ENCODE measurements at places on chromosomes 6 and 20.

GRCh38 chr20:6489361-6490171 lies 277.9 kb upstream of the BMP2 start:
- no peak for DNase-seq

DNA sequence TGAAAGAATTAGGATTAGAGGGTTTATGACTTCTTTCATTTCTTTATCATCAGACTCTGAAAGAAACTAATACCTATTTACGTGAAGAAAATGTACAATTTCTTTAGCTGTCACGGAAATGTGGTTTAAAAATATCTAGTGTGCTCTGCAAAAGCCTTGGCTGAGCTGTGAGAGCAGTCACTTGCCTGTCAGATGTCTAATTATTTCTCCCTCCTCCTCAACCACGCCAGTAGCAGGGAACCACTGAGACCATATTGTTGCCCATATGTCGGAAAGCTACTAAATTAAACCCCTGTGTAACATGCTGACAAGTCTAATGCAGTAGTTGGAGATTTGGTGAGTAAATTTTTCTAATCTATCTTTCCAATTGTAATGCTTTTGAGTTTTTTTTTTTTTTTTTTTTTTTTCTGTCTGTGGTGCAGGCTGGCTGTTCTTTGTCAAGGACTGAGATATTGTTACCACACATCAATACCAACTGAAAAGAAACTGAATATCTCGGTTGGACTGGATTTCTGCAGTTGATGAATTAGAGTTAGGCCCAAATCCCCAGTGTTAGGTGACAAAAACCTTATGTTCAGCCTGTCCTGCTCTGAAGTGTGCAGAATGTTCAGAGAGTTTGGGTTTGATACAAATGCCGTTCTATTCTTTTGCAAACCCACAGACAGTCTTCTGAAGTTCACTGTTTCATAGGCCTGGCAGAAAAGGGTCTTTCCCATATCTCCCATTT lies 302.9 kb upstream of the SYNCRIP start:
- no peak for DNase-seq

GRCh38 chr6:147135211-147135681 lies 69.0 kb upstream of the STXBP5 start:
- no peak for DNase-seq

GRCh38 chr6:154154389-154154967 lies 115.4 kb downstream of the OPRM1 start:
- peak; percentile 66 for DNase-seq

GRCh38 chr6:109263873-109264700 lies 118.2 kb downstream of the CD164 start:
- DNase-seq, result no peak

GRCh38 chr6:137277971-137278637 lies 58.9 kb upstream of the IFNGR1 start:
- DNase-seq, result no peak

- no peak for DNase-seq
Observed at GRCh38 chr6:159085396-159085895, 40.7 kb upstream of the TAGAP start.

- no peak for DNase-seq
Observed at GRCh38 chr6:42505385-42505718, 53.6 kb upstream of the TRERF1 start.

- DNase-seq, result no peak
Observed at GRCh38 chr20:44057698-44058675, 129.0 kb downstream of the JPH2 start.

- peak; percentile 67 for DNase-seq
Observed at GRCh38 chr20:32780749-32781655, 18.8 kb downstream of the DNMT3B start.

GRCh38 chr6:106360989-106361430 lies 493 bp downstream of the CRYBG1 start:
- DNase-seq, result no peak

GRCh38 chr6:38067263-38067980 lies 247.9 kb downstream of the ZFAND3 start:
- DNase-seq, result no peak

DNA sequence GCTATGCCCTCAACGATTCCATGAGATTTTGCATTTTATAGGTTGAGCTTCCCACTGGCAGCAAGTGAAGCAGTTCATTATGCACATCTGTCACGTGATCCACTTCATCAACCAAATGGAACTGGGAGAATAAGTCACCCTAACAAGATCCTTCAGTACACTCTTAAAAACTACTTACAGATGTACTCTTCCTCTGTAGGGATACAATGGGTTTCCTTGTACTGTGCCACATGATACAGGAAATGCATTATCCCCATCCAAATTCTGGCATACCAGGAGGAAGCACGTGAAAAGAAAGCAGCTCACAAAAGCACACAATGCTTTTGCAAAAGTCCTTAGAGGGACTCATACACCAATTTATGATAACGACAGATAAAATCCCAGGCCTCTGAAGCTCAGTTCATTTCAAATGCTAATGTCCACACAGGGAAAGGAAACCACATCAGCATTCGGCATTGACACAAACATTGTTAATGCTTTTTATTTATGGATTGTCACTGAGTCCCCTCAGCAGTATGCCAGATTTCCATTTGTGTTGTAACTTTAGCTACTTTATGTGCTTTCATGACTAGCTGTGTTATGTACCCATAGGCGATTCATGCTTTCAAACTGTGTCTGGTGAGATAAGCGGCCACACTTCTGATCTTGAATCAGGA lies 58.1 kb upstream of the REV3L start:
- DNase-seq, result no peak

DNA sequence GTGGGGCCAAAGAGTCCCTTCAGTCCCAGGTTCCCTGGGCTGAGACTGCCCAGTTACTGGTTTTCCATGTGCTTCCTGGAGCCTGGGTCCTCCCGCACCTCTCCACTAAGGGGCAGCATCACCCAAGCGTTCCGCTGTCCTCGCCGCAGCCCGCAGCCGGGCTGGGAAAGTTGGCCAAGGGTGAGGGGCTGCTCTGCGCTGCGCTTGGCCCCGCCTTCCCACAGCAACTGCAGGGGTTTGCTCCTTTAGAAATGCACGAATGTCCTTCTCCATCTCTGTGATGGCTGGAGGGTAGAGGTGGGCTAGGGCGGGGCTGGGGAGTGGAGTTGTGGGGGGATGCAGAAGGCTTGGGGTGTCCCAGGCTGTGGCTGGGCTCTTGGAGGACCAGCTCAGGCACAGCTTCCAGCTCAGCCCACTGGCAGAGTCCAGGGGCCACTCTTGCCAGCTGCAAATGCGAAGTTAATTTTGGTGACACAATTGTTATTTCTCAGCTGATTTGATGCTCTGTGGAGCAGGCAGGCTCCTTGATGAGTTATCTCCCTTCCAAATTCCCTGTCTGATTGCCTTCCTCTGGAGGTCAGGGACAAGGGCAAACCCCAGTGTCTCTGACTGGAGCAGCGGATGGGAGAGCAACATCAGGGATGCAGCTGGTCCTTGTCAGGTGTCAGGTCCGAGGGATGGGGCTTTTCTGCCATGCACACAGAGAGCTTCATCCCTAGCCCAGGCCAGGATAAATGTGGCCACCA lies 63.2 kb downstream of the NOL4L start:
- DNase-seq, result no peak

DNA sequence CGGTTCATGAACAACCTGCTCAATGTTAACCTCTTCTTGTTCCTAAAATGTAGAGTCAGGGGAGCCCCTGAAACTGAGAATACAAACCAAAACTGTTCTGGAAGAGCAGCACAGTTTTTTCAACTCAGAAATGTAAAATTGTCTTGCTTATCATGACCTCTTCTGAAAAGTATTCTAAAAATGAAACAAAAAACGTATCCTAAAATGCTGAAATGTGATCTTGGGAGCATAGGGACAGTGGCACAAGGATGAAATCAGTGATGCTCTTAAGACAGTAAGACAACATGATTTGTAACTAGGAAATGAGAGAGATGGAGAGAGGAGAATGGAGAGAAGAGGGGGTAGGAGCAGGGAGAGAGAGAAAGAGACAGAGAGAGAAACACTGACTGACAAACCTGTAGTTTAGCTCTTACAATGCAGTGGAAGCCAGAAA lies 27.5 kb downstream of the NCOA7 start:
- DNase-seq, result no peak

DNA sequence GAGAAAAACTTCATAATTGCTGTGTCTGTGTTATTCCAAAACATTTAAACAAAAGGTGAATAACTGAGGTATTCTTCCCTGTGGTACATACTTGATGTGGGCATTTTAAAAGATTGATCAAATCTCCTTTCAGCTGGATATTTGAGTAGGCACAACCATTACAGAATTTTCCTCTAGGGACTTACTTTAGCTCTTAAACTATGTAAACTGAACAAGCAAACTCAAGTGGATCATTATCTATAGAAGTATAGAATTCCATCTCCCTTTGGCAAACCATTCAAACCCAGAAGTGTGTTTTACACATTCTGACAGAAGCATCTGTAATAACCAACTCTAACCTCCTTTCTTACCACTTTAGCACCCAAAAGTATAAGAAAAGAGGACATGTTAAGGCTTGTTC lies 241.4 kb downstream of the ESR1 start:
- no peak for DNase-seq

GRCh38 chr20:13008761-13009681 lies at the start of gene SPTLC3:
Gene SPTLC3 (plus strand): TSS chr20:13008972. CDS start chr20:13009268, 296 bp downstream.
- peak; percentile 15 for DNase-seq

DNA sequence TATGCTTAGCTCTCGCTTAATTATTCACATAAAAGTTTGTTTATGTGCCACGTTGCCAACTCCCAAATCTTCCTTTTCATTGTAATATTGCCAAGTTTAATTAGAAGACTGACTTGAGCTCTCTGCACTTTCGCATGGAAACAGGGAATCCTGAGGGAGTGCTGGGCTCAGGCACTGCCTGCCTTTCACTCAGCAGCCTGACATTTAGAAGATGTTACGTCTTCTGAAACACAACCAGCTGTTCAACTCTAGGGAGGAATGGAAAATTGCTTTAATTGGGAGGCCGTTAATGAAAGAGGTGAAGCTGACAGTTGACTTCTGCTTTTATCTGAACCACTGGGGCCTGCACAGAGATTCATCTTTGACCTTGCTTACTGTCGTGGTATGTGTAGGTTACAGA lies 77.4 kb upstream of the MTHFD1L start:
- no peak for DNase-seq

DNA sequence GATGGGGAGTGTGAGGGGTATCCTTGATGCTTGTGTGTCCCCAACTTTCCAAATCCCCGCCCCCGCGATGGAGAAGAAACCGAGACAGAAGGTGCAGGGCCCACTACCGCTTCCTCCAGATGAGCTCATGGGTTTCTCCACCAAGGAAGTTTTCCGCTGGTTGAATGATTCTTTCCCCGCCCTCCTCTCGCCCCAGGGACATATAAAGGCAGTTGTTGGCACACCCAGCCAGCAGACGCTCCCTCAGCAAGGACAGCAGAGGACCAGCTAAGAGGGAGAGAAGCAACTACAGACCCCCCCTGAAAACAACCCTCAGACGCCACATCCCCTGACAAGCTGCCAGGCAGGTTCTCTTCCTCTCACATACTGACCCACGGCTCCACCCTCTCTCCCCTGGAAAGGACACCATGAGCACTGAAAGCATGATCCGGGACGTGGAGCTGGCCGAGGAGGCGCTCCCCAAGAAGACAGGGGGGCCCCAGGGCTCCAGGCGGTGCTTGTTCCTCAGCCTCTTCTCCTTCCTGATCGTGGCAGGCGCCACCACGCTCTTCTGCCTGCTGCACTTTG lies at the start of gene TNF:
TNF (plus strand) TSS at position 231 of the 567 bp plus-strand sequence; CDS start at position 408, 177 bp downstream.
- DNase-seq, result no peak

DNA sequence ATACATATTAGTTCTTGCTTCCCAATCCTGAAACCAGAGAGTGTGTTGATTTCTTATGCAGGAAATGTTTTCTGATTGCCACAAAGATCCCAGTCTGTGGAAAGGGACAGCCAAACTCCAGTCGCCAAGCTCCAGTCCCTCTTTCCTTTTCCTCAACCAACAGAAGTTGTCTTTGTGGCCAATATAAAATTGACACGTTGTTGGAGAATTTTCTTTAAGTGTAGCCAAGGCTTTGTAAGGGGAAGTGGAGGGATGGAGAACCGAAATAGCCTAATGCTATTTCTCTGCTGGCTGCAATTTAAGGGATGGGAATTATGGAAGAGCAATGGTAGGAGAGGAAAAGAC lies 5.4 kb downstream of the ADGRB3 start:
- no peak for DNase-seq

DNA sequence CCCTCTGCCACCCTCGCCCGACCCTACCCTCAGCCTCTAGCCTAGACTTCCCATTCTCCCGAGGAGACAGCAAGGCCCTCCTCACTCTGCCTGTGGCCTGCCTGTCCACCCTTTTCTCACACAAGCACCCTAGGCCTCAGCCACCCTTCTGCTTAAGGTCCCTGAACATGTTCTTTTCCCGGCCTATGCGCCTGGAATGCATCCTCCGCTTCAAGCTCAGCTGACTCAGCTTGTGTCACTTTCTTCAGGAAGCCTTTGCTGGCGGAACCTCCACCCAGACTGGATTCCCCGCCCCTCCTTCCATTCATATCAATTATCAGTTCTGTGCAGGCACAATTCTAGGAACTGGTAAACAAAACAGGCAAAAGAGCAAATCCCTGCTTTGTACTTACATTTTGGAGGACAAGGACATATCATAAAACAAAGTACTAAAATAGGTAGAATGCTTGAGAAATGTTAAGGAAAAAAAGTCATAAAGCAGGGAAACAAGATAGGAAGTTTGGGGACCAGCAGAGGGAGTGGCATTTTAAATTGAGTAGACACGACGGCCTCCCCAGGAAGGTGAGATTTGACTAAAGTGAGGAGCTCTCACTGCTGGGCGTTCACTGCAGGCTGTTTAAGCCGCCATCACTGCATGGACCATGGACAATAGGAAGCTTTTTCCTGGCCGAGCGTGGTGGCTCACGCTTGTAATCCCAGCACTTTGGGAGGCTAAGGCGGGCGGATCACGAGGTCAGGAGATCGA lies 17.9 kb upstream of the SNHG17 start:
- no peak for DNase-seq

GRCh38 chr6:106372838-106373501 lies 12.5 kb downstream of the CRYBG1 start:
- no peak for DNase-seq

DNA sequence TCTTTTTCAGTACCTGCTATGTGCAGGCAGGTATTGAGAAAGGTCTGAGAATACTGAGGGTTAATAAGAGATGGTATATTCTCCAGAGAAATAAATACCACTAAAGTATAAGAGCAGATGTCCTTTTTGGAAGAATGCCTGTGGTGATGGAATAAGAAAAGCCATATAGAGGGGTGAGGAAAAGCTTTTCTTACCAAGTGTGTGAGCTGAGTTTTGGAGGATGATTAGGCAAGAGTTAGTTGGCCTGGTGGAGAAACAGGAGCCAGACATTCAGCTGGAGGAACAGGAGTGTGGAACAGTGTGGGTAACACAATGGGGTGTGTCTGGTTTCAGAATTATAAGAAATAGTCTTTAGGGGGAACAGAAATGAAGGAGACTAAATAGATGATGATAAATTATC lies 19.9 kb downstream of the ZNF451 start:
- DNase-seq, result no peak

GRCh38 chr6:125198398-125198937 lies 44.9 kb downstream of the TPD52L1 start:
- no peak for DNase-seq

- DNase-seq, result no peak
Observed at GRCh38 chr6:64985726-64986125, 721.3 kb downstream of the EYS start.

GRCh38 chr6:13495112-13495776 lies 7.8 kb upstream of the GFOD1 start:
- DNase-seq, result no peak

Data from putamen (tissue), 1 donor.